ENCODE measurements at places on chromosomes 1 and 21.

DNA sequence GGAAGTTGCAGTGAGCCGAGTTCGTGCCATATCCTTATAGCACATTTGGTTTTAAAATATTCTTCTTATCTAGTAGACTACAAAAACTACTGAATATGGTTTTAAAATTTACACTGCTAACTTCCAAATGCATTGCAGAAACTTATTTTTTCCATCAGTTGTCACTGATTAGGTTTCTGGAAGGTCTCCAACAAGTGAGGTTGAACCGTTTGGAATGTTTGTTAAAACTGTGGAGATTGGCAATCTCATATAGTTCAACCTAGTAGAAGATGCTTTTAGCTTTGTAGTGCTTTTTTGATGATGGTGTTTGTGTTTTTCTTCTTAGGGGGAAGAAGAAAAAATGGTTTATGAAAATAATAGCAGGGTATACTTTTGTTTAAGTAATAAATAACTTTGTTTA is 12.9 kb downstream of the CENPF start:
- no peak for DNase-seq

DNA sequence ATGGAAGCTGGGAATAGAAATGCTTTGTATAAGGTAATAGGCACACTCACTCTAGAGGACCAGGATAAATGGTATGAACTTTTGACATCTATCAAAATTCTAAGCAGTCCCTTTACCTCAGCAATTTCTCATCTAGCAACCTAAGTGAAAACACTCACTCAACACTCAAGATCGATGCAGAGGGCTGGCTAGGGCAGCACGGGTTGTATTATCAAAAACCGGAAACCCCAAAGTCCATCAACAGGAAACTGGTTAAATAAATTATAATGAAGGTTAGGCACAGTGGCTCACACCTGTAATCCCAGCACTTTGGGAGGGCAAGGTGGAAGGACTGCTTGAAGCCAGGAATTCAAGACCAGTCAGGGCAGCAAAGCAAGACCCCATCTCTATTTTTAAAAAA is 9.4 kb downstream of the USP48 start:
- DNase-seq: no peak

DNA sequence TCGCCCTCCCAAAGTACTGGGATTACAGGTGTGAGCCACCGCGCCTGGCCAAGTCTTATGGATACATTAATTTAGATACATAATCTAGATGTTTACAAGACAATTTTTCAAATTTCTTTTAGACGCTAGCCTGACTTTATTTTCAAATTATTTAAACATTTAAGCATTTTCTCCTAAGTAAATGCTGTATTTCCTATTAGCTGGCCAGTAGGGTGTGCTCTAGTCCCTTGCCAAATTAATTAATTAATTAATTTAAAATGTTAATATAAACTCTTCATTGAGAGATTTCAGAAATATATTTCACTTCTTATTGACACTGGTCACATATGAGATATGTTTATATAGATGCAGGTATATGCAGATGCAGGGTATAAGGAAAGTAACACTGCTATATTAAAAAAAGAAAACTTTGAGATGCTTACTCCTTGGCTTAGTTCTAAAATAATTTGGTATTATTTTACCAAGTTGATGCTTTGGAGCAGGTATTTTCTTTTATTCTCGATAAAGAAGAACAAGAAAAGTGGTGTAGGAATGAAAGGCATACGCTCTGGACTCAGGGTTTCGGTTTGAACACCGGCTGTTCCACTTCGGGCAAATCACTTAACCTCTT is 5.2 kb upstream of the ERRFI1 start:
- peak; percentile 99 for DNase-seq

GRCh38 chr1:60664086-60664625 is 418.2 kb upstream of the NFIA start:
- DNase-seq: no peak

DNA sequence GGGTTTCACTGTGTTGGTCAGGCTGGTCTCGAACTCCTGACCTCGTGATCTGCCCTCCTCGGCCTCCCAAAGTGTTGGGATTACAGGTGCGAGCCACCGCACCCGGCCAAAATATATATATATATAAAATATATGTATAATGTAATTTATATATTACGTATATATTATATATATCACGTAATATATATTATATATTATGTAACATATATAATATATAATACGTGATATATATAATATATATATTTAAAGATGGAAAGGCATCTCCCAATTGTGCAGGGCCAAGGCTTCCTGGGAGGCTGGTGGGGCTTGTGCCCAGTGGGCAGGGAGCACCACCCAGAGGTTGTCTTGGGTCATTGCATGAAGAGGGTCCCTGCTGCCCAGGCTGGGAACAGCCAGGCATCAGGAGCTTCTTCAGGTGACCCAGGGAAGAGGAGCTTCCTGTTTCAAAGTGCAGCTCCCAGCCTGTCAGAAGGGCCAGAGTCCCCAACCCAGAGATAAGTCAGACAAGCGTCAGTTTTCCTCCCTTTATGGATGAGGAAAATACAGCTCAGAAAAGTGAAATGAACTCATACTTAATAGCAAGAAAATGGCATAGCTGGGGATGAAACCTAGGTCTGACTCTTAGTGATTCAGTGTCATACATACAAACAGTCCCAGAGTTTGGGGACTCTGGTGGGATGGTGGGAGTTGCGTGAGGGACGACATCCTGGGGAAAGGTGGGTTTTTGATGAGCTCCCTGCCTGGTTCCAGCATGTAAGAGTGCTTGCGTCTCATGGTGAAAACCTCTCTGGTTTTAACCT is 12.0 kb downstream of the UBE2Q1 start:
- peak; percentile 39 for DNase-seq

DNA sequence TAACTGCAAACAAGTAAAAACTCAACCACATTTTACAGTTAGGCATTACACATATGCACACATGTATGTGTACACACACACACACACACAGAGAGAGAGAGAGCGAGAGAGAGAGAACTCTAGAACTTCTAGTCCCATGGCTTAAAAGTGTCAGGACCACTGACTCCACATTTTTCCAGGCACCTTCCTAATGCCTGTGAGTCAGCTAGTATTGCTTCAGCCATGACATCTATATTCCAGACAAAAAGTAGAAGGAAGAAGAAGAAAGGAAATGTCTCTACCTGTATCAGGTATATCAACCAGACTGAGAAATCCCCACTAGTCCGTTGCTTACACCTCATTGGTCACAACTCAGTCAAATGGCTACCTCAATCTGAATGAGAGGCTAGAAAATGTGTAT is 31.9 kb upstream of the TACSTD2 start:
- no peak for DNase-seq

DNA sequence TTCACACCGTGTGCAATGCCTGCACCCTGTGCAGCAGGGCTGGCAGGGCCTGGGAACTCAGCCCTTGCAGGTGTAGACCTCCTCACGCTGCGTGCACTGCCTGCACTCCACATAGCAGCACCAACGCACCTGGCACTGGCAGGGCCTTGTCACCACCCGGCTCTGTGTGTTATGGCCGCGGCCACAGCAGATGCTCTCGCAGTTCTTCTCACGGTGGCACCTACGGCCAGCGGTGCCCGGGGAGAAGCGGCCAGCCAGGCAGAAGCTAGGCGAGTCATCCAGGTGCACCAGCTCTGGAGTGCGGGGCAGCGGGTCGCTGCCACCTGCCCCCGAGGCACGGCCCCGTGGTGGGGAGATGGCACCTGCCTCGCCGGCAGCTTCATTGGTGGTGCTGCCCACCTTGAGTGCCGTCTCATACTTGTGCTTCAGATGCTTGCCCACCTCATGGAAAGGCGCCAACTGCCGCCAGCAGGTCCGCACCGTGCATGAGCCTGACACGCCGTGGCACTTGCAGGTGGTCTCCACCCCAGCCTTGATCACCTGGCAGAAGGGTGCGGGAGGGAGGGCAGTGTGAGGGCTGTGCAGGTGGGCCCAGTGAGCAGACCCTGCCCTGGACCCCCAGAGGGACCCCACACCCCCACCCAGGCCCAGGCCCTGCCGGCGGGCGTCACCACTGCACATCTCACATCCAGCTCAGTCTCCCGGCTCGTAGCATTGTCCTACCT is 26.1 kb downstream of the WNT9A start:
- no peak for DNase-seq

GRCh38 chr1:34975771-34976170 is 9.4 kb downstream of the TMEM35B start:
- DNase-seq: no peak

DNA sequence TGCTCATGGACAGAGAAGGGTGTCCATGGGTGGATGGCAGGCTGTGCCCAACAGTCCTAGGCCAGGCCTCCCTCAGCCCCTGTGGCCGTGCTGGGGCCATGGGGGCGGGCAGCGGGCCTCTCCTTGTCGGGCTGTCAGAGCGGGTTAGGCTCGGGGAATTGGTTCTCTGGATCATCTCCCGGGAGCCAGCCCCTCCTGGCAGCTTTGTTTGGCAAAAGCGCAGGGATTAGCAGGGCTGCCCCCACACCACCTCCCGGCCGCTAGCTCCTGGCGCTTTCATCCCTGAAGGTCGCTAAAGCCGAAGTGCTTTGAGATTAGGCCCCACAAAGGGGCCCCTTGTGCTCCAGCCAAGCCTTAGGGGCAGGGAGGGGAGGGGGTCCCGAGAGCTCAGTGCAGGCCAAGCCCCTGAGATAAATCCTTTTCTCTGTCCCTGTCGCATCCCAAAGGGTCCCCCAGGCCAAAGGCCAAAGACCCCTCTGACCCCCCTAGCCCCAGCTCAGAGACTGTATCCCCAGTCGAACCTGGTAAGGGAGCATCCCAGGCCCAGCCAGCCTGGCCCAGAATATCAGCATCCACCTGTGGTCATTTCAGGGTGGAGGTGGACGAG is 9.8 kb upstream of the DMBX1 start:
- no peak for DNase-seq

- DNase-seq: no peak
Observed at GRCh38 chr1:200304171-200304570, 105.7 kb downstream of the ZNF281 start.

DNA sequence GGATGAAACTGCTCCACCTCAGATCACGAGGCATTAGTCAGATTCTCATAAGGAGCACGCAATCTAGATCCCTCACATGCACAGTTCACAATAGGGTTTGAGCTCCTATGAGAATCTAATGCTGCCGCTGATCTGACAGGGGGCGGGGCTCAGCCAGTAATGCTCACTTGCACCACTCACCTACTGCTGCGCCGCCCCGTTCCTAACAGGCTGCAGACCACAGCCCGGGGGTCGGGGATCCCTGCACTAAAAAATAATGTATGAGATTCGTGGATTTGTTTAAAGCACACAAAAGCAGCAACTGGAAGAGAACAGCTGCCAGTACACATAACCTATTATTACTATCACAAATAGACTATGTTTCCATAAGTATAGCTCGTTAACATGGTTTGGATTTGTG is 72.9 kb downstream of the HLCS start:
- DNase-seq: no peak

- no peak for DNase-seq
Observed at GRCh38 chr1:72777918-72778317, 495.6 kb upstream of the NEGR1 start.

- peak; percentile 47 for DNase-seq
Observed at GRCh38 chr1:26169198-26169554, 413 bp upstream of the C1orf232 start.

DNA sequence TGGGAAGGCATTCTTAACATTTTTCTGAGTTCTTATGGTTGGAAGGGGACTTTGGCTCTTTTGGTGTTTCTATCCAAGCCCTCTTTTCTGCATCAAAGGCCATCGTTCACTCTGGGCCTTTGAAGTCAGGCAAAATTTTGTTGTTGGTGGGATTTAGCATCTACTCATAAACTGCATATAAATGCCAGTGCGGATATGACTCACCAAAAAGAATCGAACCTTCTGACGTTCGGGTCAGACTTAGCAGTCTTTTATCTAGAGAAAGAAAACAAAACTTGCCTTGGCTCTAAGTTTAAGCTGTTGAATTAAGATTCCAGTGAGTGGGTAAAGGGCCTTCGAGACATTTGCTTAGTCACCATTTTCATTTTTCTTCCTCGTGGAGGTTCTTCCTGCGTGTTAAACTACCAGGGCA is 51.4 kb downstream of the EVA1C start:
- no peak for DNase-seq

DNA sequence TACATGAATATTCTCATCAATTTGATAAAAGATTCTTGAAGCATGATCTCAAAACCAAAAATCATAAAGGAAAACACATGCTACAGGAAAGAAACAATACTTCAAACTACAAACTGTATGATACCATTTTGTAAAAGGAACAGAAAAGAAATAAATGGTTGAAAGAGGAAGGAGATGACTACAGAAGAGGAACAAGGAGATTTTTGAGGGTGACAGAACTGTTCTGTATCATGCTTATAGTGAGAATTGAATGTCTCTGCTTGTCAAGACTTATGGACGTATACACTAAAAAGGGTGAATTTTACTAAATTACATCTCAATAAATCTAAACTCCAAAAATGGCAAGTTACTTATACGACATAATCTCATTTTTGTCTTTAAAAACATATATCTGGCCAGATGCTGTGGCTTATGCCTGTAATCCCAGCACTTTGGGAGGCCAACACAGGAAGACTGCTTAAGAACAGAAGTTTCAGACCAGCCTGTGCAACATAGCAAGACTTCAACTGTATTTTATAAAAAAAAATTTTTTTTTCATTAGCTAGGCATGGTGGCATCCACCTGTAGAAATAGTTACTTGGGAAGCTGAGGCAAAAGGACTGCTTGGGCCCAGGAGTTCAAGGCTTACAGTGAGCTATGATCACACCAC is 125.4 kb downstream of the EIF4G3 start:
- DNase-seq: no peak

- DNase-seq: no peak
Observed at GRCh38 chr1:36805979-36806640, 228.2 kb downstream of the GRIK3 start.

- DNase-seq: no peak
Observed at GRCh38 chr21:29524055-29524454, 225.3 kb downstream of the BACH1 start.

DNA sequence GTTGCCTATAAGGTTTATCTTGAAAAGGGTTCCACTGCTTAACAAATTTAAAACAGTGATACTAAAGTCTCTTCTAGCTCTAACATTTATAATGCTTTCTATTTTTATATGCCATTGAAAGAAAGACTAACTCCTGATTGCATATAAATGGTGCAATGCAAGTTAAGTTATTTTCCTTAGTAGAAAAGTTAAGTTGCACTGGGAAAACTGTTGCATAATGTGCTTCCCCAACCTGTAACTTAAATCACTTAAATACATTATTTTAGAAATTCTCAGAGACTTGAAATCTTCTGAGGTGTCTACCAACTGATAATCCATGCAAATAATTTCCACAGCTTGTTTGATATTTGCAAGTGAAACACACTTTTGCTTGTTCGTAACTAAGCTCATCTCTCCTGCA is 175.0 kb upstream of the HMCN1 start:
- DNase-seq: no peak

- no peak for DNase-seq
Observed at GRCh38 chr1:197106869-197107268, 39.6 kb downstream of the ASPM start.
